ENCODE measurements at places on chromosomes 3 and 15.
A peak's percentile ranks its signal among the peaks of the same experiment; 100 is the strongest.

GRCh38 chr3:189363590-189364255 is 192.0 kb downstream of the TPRG1 start:
- DNase-seq, result no peak

DNA sequence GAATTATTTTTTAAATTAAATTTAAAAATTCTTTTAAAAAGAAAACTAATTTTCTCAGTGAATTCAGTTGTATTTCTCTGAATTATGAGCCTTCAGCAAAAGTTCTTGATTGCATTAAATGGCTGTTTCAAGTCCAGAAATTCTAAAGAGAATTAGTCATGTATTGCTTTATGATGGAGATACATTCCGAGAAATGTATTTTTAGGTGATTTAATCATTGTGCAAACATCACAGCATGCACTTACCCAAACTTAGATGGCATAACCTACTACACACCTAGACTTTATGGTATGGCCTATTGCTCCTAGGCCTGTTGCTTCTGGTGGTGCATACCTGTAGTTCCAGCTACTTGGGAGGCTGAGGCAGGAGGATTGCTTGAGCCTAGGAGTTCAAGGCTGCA is 44.3 kb upstream of the GCNT3 start:
- no peak for DNase-seq

DNA sequence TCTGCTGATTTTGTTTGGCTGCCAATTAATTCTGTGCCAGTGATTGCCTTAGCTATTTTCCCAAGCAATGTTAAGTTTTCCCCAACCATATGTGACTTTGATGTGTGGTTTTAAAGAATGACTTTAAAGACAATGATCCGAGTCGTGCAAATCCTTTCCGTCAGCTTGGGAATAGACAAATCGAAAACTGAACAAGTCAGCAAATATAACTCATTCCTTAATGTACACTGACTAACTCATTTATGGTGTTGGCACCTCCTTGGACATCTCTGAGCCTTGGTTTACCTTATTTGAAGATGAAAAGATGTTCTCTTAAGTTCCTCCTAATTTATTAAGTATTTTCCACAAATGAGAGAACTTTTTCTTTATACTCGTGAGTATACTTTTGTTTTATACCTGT is 249.4 kb upstream of the SLCO3A1 start:
- DNase-seq, result no peak

GRCh38 chr3:189584645-189585044 is 46.5 kb upstream of the TP63 start:
- no peak for DNase-seq

- no peak for DNase-seq
Measured at GRCh38 chr3:169759256-169759655, 5.6 kb downstream of the TERC start.

DNA sequence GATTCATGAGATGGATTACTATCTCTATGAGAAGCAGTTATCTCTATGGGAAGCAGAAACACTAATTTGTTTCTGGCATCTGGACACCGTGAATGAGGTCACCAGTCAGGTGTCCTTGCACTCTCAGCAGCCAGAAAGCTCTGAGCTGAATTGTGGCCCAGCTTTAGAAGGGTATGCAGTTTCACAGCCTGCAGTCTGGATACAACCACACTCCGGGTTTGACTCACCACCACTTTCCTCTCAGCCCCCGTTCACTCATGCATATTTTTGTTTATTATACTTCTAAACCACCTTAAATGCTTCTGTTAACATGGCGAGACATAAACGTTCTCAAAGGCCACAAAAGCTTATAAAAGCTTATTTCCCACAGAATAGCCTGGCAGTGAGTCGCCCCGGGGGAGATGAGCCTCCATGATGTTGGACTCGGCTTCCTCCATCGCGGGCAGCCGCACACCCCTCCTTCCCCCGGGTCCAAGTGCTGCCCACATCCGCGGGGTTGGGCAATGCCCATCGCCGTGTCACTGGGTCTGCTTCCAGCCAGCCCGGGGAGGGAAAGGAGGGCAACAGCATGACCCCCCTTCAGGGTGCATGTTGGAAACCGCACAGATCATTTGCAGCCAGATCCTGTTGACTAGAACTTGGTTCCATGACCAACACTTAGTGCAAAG is 16.8 kb upstream of the SLC41A3 start:
- DNase-seq, result peak; percentile 80

DNA sequence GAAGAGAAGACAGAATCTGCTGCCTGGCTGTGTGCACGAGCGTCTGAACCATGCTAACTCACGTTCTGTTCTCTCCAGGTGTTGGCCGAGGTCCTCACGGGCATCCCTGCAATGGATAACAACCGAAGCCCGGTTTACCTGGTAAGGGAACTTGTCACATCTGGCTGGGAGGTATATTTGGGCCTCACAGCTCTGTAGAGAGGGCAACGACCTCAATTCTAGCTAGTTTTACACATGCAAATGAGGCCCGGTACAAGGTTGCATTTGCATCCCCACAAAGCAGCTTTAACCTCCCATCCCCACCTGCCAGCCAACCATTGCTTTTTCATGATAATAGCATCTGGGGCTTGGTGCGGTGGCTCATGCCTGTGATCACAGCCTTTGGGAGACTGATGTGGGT is 22.0 kb upstream of the TATDN2 start:
- DNase-seq, result peak; percentile 37

DNA sequence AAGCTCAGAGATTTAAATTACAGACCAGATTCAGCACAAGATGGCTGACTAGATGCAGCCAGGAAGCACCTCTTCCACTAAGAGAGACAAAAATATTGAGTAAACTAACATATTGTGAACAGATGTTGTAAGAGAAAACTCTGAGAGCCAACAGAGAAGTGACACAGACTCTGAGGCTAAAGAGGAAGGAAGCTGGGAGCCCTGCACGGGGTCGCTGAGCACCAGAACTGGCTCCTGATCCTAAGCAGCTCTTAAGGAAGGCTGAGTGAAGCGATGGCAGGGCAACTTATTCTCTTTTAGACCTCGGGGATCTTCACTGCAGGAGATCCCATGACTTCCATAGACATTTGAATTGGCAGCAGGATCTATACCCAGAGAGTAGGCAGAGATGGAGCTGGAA is 578.0 kb upstream of the GRM7 start:
- DNase-seq, result no peak

DNA sequence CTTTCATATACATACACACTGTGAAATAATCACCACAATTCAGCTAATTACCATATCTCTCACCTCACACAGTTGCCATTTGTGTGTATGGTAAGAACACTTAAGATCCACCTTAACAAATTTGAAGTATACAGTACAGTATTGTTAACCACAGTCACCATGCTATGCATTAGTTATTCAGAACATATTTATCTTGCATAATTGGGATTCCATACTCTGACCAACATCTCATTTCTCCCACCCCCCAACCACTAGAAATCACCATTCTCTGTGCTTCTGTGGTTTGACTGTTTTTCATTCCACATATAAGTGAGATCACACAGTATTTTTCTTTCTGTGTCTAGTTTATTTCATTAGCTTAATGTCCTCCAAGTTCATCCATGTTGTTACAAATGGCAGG is 247.7 kb upstream of the CTNNB1 start:
- DNase-seq, result no peak

DNA sequence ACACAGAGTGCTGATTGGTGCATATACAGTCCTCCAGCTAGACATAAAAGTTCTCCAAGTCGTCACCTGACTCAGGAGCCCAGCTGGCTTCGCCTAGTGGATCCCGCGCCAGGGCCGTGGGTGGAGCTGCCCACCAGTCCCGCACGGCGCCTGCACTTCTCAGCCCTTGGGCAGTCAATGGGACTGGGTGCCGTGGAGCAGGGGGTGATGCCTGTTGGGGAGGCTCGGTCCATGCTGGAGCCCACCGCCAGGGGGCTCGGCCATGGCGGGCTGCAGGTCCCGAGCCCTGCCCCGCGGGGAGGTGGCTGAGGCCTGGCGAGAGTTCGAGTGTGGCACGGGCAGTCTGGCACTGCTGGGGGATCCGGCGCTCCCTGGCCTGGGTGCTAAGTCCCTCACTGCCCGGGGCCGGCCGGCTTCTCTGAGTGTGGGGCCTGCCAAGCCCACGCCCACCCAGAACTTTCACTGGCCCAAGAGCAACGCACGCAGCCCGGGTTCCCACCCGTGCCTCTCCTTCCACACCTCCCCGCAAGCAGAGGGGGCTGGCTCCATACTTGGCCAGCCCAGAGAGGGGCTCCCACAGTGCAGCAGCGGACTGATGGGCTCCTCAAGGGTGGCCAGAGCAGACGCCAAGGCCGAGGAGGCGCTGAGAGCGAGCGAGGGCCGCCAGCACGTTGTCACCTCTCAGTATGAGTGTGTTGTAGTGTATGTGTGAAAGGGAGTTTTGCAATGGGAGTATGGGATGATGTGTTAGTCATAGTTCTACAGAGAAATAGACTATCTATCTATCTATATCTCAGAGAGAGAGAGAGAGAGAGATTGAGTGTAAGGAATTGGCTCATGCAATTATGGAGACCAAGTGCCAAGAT is 69.0 kb downstream of the UBE2E2 start:
- no peak for DNase-seq

GRCh38 chr3:42651248-42652091 is 2.0 kb upstream of the ZBTB47 start:
- DNase-seq, result no peak

DNA sequence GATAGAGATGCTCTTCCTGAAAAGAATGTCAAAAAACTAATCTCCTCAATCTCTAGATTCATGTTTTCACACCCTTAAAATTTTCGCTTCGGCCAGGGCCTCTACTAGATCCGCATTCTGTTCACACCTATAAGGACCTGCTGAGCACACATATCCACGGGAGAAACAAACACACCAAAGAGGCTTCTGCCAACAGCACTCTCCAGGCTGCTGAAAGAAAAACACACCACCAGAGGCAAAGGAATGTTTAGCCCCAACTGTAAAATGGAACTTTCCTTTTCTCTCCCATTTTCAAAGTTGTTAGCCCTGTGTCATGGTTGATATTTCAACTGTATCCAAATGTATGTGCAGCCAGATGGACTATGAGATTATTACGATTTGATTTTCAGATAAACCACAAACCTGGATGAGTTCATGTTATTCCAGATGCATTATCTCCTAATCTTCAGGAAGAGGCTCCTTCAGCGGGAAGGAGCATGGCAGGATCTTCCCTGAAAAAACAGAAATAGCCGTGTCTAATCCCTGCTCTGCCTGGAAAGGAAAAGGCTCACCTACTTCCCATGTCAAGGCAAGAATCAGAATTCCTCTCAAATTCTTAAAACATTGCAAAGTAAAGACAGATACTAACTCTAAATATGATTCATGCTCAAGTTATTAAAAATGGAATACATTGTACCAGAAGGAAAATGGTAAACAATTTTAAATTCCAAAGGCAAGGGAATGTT is 442.7 kb upstream of the NR2F2 start:
- no peak for DNase-seq

All from GM13977 (cell line).